ENCODE measurements at places on chromosomes 3 and 15.
A peak's percentile ranks its signal among the peaks of the same experiment; 100 is the strongest.

DNA sequence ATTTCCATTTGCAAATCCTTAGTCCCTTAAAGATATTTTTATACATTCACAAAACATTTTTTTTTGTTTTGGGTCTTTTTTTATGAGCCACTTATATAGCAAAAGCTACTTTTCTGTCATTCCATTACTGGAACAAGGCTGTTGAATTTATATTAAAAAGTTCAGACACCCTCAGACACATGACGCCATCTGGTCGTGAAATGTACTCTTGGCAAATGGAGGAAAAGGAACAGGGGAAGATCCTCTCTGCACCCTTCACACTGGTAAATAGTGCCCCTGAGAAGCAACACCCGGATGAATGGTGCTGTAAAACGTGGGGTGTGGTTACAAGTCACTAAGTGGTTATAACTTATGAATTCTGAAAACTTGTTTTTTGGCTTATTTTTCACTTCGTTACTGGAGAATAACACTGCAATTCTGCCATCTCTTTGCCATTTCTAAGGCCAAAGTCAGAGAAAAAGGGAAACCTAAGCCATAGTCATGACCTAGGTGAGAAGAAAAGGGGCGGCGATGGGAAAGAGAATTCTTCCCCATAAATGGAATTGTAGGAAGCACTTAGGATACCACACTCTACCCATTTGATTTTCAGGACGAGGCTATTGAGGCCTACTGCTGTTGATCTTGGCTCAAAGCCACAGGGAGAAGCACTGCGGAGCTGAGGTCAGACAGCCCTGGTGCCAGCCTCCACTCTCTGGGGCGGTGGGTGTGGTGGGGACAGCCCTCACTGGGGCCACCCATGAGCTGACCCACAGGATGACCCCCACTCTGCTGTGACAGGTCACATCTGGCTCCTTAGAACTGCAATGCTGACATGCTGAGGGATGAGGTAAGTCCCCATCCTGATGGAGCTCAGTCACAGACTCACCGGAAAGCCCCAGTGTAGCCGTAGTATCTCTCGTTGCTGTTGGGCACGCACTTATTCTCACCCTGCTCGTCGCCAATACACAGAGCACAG lies 21.9 kb downstream of the LTF start:
- peak; percentile 6 for DNase-seq

GRCh38 chr3:197406266-197406665 lies 107.9 kb upstream of the DLG1 start:
- no peak for DNase-seq

DNA sequence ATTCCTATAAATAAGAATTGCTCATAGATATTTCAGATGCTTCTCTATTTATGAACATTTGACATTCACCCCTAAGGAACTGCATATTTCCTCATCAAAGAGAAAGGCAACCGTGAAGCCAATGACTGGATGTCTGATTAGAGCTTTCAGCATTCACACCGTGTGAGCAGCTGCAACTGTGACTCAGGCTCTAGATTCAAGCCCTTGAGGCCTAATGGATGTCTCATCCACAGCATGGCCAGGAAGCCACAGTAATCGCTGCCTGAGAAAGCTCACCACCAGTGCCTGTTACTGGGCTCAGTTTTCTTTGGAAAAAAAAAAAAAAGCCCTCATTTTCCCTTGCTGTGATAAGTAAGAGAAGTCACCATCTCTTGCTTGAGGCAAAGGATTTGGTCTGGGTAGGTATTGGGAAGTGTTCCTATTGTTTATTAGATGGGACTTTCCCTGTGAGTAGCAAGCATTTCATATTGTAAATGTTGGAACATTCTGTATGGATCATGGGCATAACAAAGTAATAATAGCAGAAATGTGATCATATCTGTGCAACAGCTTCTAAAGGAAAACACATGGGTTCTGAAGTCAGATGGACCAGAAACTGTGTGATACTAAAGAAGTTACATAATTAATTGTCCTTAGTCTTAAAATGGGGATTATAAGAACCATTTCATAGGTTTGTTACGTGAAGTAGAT lies 783.7 kb downstream of the AGBL1 start:
- DNase-seq = no peak

DNA sequence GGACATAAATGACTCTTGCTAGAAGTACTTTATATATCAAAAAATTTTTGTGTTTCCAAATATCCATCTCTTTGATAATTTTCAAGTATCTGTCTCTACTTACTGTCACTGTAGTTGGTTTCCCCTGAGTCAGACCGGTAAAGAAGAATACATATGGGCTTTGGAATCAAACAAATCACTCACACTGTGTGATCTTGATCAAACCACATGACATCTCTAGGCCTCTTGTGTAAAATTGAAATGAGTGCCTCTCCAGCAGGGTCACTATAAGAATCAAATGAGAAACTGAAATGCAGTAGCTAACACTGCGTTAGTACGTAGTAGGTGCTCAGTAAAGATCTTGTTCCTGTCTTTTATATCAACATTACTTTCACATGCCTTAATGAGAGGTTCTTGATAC lies 314.6 kb upstream of the STT3B start:
- no peak for DNase-seq

Measured in AG04450 (cell line).